ENCODE measurements at places on chromosomes 2 and 18.

DNA sequence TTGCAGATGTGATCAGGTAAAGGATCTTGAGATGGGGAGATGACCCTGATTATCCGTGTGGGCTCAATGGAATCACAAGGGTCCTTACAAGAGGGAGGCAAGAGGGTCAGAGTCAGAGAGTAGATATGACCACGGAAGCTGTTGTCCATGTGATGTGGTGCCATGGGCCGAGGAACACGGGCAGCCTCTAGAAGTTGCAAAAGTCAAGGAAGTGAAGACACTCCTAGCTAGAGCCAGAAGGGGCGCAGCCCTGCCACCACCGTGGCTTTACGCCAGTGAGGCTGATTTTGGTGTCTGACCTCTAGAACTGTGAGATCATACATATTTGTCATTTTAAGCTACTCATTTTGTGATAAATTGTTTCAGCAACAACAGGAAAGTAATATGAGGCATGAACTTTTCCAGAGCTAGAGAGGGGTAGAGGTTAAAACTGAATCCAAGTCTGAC, 114.4 kb downstream of the CAPN13 start:
- H3K4me3 ChIP-seq, result no peak overlapping the region
- peaks cover 2% of the 10 kb centered on the region for H3K27me3 ChIP-seq
- H3K27ac ChIP-seq, result no peak overlapping the region
- no peaks in the 10 kb centered on the region for H3K4me1 ChIP-seq

DNA sequence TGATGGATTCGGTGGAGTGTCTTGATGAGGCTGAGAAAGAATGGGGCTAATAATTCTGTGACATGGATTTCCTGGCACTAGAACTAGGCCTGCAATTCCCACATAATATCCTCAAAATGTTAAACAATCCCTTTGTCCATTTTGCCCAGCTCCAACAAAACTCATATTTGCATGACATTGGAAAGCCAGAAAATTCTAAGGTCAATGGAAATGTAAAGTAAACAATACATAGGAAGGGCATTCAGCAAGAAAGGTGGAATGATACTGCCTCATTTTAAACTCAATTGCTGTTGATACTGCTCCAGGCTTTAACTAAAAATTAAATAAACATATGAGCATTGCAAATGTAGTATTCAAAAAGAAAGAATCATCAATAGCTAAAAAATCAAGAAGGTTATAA, 434.8 kb upstream of the SLC8A1 start:
- H3K27ac ChIP-seq, result no peak overlapping the region
- no peak overlapping the region for H3K4me3 ChIP-seq
- no peaks in the 10 kb centered on the region for H3K36me3 ChIP-seq
- H3K4me1 ChIP-seq, result no peaks in the 10 kb centered on the region
- DNase-seq, result no peak

DNA sequence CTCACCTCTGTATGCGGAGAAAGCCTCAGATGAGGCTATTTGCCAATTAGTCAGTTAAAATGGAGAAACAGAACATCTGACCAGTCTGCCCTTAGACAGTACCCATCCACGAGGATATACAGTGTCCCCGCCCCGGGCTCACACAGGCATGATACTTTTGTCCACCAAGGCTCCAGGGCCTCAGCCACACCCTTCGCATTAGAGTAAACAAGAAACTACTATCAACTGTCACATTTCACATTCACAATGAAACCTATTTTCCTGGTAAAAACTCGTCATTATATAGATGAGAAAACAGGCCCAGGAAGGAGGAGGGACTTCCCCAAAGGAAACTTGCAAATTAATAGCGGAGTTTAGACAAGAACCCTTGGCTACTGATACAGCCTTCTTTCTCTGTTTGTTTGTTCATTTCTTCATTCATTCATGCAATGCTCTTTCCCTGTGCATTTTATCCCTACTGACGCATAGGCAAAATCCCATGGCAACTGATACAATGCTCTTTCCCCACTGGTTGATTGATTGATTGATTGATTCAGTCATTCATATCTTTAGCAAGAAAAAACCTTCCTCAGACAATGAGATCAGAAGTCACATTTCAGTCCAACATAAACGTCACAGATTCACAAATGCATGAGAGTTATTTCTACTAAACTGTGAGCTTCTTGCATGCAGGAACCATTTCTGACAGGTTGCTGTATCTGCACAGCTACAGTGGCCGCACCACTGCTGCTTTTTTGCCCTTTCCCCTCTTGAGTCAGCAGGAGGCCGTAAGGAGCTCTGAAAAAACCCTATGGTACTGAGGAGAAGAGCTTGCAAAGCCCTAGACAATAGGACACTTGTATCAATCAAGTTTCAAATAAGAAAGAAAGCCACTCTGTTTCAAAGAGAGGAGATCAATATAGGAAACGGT, 777.1 kb downstream of the RNF144A start:
- peaks cover 3% of the 10 kb centered on the region for H3K36me3 ChIP-seq
- peak overlapping the region; percentile 55 for H3K27ac ChIP-seq
- peaks cover 32% of the 10 kb centered on the region for H3K4me1 ChIP-seq
- no peaks in the 10 kb centered on the region for H3K27me3 ChIP-seq

DNA sequence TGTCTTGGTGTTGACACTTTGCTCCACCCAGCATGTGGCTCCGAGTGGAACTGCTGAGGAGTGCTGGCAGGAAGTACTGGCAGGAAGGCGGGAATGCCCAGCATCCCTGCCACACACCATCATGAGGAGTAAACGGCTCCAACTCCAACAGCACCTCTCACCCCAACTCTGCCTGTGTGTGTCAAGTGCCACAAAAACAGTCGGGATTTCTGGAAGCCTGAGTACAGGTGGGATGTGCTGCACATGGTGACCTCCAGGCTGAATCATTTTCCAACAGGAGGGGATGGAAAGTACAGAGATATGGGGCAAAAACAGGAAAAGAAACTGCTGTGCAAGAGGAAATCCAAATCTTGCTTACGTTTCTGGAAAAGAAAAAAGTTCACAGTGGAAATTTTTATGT, 53.6 kb downstream of the PARD6G start:
- H3K27me3 ChIP-seq, result peaks cover 12% of the 10 kb centered on the region
- H3K4me3 ChIP-seq, result no peak overlapping the region
- H3K36me3 ChIP-seq, result no peaks in the 10 kb centered on the region
- H3K27ac ChIP-seq, result no peak overlapping the region
- no peak for DNase-seq
- no peaks in the 10 kb centered on the region for H3K4me1 ChIP-seq

- H3K4me1 ChIP-seq, result peaks cover 7% of the 10 kb centered on the region
- peak within 1 kb of the TSS; percentile 46 for H3K4me3 ChIP-seq
- H3K27ac ChIP-seq, result peak within 1 kb of the TSS; percentile 68
- DNase-seq, result no peak
- H3K36me3 ChIP-seq, result peaks cover 11% of the 10 kb centered on the region
Measured at GRCh38 chr2:5691985-5692529, at the start of gene SOX11. TSS of gene SOX11 (plus strand) at chr2:5692384. CDS start at chr2:5692722, 338 bp downstream.

DNA sequence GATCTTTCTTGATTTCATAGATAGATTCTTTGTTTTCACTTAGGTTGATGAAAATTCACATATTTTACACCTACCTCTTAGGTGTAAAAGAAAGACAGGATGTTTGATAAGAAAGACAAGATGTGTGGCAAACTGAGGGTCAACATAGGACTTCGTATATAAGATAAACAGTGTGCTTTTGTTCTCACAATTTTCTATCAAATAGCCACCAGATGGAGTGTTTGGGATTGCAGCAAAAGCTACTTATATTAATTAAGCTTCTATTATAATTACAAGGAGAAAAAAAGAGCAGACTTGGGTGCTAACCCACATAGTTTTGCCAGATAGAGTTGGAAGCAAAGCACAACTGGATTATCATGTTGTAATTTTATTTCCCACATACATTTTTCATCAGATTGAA, 232.9 kb downstream of the CDH7 start:
- no peaks in the 10 kb centered on the region for H3K4me1 ChIP-seq
- DNase-seq, result no peak
- H3K27me3 ChIP-seq, result no peaks in the 10 kb centered on the region
- H3K36me3 ChIP-seq, result no peaks in the 10 kb centered on the region
- no peak overlapping the region for H3K27ac ChIP-seq

GRCh38 chr18:63848159-63848558, 39.3 kb upstream of the SERPINB2 start:
- peak; percentile 24 for DNase-seq
- H3K4me1 ChIP-seq, result no peaks in the 10 kb centered on the region
- H3K27me3 ChIP-seq, result peaks cover 17% of the 10 kb centered on the region
- no peak overlapping the region for H3K27ac ChIP-seq

GRCh38 chr2:159292157-159292556, 5.7 kb upstream of the WDSUB1 start:
- H3K27me3 ChIP-seq, result no peaks in the 10 kb centered on the region
- no peak for DNase-seq
- H3K4me1 ChIP-seq, result peaks cover 14% of the 10 kb centered on the region
- H3K4me3 ChIP-seq, result no peak overlapping the region

- H3K4me1 ChIP-seq, result no peaks in the 10 kb centered on the region
- H3K4me3 ChIP-seq, result no peak overlapping the region
- H3K27ac ChIP-seq, result no peak overlapping the region
- peaks cover 2% of the 10 kb centered on the region for H3K27me3 ChIP-seq
- DNase-seq, result no peak
Measured at GRCh38 chr18:63585988-63586387, 1.2 kb upstream of the SERPINB13 start.

DNA sequence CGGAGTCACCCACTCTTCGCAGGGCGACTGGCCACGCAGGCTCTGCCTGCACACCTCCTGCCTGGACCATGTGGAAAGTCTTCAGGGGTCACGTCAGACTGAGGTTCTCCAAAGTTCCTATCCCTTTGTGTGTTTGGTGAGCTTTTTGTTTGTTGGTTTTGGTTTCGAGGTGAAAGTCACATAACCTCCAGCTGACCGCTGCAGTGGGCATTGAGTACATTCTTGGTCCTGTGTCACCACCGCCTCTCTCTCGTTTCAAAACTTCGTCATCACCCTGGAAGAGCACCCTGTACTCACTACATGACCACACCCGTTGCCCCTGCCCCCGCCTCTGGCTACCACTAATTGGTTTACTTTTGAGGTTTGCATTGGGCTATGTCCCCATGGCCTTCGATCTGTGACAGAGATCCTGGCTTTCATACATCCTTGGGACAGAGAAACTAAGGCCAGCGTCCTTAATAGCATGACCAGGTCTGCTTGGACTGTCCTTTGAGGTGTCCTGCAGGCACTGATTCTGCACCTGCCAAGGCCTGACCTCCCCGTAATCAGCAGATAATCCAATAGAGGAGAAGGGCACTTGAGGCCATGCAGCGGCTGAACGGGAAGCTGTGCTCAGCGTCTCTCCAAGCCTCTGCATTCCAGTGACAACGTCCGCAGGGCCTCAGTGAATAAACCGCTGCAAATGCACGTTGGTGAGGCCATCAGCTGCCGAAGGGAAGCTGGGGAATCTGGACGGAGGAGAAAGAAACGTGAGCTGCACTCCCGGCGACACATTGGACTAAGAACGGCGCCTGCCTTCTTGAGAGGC, 46.8 kb downstream of the SH3BP4 start:
- no peak overlapping the region for H3K27ac ChIP-seq
- no peak for DNase-seq
- H3K4me1 ChIP-seq, result no peaks in the 10 kb centered on the region
- H3K36me3 ChIP-seq, result no peaks in the 10 kb centered on the region

DNA sequence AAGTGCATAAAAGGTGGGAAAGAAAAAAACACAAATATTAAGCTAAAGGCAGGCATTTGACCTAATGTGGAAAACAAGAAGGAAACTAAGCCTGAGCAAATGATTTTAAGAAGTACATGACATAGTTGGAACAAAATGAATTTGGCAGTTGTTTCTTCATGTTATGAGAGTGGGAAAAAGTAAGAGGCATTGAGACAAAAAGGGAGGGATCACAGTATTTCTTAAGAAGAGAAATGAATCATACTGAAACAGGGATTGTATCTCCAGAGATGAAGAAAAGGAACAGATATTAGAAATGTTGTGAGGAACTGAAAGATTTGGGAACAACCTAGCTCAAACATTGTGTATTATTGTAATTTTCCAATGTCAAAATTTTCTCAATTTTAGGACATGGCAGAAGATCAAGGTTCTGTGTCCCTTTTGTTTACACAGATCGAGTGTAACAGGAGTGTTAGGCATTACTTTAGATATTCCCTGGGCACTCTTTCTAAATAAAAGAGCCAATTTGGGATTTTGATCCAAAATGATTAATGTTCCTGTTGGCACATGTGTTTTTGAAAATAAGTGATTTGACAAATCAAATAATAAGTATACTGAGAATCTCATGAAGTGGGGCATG, 98.6 kb downstream of the CALCRL start:
- no peak overlapping the region for H3K27ac ChIP-seq
- no peaks in the 10 kb centered on the region for H3K27me3 ChIP-seq
- H3K36me3 ChIP-seq, result no peaks in the 10 kb centered on the region
- no peaks in the 10 kb centered on the region for H3K4me1 ChIP-seq
- DNase-seq, result no peak

DNA sequence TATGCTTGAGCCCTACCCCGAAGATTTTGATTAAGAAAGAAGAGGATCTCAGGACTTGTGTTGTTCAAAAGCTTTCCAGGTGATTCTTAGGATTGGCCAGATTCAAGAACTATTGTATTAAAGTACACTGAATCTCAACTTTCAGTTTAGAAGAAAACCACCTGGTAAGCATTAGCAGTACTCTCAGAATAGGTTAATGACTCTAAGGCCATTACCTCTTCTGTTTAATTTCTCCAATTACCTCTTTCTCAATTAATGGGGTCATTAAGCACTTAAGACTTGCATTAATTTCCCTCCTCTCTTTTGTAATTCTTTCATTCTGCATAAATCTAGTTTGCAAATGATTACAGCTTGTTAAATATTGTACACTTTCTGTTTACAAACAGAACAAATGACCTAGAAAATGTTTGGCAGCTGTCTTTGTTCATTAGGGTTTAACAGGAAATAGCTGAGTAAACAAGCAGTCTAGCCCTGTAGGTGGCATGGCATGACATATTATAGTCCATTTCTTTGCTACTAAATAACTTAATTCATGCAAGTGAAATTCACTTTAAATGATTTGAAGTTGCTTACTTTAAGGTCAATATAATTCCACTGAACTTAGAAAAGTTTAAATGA, 20.4 kb upstream of the TDRD15 start:
- no peak overlapping the region for H3K27ac ChIP-seq
- no peaks in the 10 kb centered on the region for H3K4me1 ChIP-seq
- DNase-seq, result no peak
- no peaks in the 10 kb centered on the region for H3K36me3 ChIP-seq

GRCh38 chr2:23425885-23426262, 40.9 kb downstream of the KLHL29 start:
- DNase-seq, result no peak
- no peak overlapping the region for H3K4me3 ChIP-seq
- H3K36me3 ChIP-seq, result no peaks in the 10 kb centered on the region

GRCh38 chr2:47907039-47907781, 912 bp upstream of the FBXO11 start:
- peak overlapping the region; percentile 90 for H3K27ac ChIP-seq
- H3K4me1 ChIP-seq, result peaks cover 28% of the 10 kb centered on the region
- peak; percentile 53 for DNase-seq
- peaks cover 8% of the 10 kb centered on the region for H3K36me3 ChIP-seq
- peak overlapping the region; percentile 82 for H3K4me3 ChIP-seq

- H3K4me3 ChIP-seq, result peak overlapping the region; percentile 74
- peaks cover 4% of the 10 kb centered on the region for H3K27me3 ChIP-seq
- peaks cover 19% of the 10 kb centered on the region for H3K4me1 ChIP-seq
- H3K36me3 ChIP-seq, result peaks cover 14% of the 10 kb centered on the region
- H3K27ac ChIP-seq, result no peak overlapping the region
Measured at GRCh38 chr18:80148326-80149199, 39.5 kb downstream of the ADNP2 start.

- no peaks in the 10 kb centered on the region for H3K27me3 ChIP-seq
- no peaks in the 10 kb centered on the region for H3K4me1 ChIP-seq
- H3K4me3 ChIP-seq, result no peak overlapping the region
- no peak for DNase-seq
- no peak overlapping the region for H3K27ac ChIP-seq
- H3K36me3 ChIP-seq, result no peaks in the 10 kb centered on the region
Measured at GRCh38 chr2:19846030-19846429, 55.8 kb downstream of the TTC32 start.
